ENCODE measurements at places on chromosomes 7 and 10.

DNA sequence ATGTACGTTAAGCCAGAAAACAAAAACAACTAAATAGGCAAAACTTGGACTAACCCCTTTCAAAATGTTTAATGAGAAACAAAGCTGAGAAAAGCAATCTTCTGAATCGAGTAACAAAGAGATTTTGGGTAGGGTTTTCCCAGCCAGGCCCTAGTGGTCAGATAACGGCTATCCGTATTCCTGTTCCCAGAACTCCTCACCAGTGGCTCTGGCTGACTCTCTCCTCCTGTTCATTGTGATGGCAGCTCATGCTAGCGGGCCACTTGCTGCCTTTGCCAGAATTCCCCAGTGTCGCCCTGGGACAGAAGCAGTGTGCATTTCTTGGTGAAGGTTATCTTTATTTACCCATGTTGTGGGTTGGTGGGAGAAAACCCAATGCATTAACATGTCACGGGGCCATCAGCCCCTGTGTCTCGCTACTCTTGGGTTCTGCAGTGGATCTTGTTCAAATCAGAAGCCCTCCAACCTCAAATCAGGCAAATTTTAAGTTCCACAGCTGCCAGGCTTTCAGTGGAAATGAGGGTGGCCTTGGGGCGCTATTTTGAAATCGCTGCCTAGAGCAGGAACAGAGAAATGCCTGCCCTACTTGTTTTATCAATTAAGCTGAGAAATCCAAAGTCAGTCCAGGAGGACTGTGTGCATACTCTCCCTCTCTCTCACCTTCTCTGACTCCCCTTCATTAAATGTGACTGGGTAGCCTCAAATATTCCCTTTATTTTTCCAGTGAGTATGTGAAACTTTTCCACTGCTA is 164.5 kb upstream of the NPVF start:
- DNase-seq, result no peak

GRCh38 chr7:24882989-24883621 is 96.9 kb downstream of the OSBPL3 start:
- DNase-seq, result peak; percentile 36

GRCh38 chr7:37110660-37111424 is 337.8 kb downstream of the ELMO1 start:
- no peak for DNase-seq

DNA sequence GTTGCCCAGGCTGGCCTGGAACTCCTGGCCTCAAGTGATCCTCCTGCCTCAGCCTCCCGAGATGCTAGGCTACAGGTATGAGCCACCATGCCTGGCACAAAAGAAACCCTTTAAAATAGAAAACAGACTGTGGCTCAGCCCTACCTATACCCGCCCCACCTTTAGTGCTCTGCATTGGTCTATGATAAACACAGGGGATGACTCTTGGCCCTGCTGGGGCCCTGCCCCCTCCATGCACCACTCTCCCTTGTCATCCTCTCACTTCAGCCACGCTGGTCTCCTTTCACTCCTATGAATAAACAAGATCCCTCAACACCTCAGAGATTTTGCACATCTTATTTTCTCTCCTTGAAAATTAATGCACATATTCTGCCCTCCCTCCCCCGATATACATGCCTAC is 251.4 kb upstream of the KLF14 start:
- no peak for DNase-seq
